ENCODE measurements at places on chromosomes 4 and X.

- no peak for DNase-seq
Measured at GRCh38 chr4:68272380-68272779, 26.9 kb upstream of the TMPRSS11B start.

GRCh38 chr4:1416948-1417260 lies 10.7 kb upstream of the NKX1-1 start:
- DNase-seq = no peak

DNA sequence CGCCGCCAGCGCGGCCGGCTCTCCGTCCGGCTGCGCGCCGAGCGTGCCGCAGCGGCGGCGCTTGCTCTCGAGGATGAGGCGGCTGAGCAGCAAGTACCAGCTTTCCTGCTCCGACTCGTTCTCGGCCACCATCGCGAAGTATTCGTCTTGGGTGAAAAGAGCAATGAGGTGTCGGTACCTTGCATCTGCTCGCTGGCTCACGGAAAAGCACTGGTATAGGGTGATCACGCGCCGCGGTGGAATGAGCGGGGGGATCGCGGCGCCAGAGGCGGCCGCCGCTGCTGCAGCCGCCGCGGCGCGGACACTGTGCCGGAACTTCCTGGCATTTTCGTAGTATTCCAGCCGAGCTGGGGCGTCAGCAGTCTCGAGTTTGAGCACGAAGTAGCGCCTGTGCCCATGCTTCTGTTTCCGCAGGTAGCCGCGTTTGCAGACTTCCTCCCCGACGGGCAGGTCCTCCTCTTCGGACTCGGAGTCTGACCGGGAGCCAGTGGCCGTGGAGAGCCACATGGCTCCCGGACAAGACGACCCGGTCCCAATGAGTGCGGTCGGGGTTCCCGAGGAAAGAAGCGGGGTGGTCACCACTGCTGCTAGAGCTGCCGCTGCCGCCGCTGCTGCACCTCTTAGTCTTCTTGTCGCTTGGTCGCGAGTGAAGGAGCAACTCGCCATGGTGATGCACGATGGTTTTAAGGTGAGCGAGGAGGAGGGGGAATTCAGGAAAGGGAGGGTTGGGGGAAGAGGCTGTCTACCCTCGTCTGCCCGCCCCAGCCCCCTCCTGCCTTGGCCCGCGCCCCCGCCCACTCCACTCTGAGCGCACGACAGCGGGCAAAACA lies 469 bp downstream of the IRS4 start:
- no peak for DNase-seq

GRCh38 chrX:67545036-67545821 lies 1.4 kb downstream of the AR start:
- DNase-seq = no peak

GRCh38 chr4:89469516-89469915 lies 161.9 kb upstream of the GPRIN3 start:
- DNase-seq = no peak

DNA sequence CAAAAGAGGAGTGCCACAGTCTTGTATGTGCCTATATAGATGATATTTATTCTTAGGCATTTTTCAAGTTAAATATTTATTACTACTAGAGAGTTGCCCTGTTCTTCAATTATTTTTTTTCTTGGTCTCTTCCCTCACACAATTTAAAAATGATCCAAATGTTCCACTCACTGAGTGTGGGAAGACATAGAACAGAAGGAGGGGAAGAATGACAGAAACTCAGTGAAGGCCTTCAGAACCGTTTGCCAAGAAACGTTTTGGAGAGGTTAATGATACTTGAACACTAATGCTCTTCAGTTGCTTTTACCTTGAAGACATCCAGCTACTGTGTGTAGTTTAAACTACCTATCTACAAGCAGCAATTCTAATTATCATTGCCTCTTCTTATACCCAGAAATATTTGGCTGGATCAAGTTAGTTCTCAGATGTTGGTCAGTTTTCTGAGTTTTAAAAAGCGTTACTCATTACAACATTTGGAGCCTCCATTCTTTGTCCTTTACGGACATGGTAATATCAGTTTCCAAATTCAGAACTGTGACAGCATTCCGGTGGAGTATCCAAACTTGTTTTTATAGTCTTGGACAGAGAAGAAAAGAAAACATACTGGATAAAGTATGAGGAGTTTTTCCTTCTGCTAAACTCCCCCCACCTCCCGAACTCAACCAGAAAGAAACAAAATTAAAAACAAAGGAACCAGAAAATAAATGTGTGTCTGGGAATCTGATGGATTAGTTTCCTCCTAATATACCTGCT lies 389.7 kb downstream of the SPRY1 start:
- DNase-seq = no peak

GRCh38 chr4:180436361-180436760 lies 1806.8 kb upstream of the TENM3 start:
- no peak for DNase-seq

DNA sequence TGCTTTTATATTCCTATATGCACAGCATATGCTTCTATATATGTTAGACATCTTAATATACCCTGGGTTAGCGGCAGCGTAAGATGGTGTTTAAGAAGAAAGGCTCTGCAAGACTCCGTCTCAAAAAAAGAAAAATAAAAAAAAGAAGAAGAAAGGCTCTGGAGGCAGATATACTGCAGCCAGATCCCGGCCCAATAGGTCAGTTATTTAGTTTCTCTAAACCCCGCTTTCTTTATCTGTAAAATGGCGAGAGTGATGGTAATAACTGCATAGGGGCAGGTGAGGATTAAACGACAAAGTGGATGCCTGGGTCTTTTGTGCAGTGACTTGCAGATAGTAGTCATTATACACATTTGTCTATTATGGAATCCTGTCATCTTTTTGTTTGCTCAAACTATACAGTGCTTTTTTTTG lies 115.2 kb downstream of the NAA11 start:
- no peak for DNase-seq

DNA sequence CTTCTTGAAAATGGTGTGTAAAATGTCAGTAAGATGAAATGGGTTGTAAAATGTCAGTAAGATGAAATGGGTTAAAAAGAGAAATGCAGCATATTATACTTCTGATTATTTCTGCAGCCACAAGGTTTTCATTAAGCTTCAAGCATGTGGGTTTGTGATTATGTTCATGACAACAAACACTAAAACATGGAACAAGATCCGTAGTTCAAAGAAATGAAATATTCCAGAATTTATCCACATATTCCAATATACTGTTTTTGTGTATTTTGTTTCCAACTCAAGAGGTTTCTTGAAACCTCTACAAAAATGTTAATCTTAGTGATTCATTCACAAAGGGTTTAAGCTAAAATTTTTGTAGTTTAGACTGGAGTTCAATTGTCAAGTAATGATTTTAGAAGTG lies 84.0 kb downstream of the ADAMTS3 start:
- DNase-seq = no peak

DNA sequence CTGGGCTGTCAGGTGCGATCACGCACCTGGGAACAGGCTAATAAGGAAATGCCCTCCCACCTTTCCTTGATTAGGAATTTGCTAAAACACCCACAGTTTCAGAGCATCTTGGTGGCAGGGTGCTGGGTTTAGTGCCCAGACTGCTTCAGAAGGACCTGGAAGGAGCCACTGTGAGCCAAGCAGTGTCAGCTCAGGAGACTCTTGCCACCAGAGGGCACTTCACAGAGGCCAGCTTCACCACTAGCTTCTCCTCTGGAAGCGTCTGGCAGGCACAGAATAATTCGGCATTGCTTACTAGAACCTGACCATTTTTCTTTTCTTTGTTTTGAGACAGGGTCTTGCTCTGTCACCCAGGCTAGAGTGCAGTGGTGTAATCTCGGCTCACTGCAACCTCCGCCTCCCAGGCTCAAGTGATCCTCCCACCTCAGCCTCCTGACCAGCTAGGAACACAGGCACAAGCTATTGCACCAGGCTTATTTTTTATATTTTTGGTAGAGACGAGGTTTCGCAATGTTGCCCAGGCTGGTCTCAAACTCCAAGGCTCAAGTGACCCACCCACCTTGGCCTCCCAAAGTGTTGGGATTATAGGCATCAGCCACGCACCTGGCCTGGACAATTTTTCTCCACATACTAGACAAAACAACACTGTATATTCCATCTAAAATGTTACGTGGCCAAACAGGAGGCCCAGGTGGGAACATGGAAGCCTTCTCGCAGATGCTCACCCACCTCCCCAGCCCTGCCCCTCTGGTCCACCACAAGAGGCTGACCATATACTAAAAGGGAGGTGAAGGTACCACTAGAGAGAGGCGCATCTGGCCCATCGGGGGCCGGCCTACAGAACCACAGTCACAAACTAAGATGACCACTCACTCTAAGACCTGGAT lies 14.1 kb downstream of the NOP14 start:
- DNase-seq = no peak

DNA sequence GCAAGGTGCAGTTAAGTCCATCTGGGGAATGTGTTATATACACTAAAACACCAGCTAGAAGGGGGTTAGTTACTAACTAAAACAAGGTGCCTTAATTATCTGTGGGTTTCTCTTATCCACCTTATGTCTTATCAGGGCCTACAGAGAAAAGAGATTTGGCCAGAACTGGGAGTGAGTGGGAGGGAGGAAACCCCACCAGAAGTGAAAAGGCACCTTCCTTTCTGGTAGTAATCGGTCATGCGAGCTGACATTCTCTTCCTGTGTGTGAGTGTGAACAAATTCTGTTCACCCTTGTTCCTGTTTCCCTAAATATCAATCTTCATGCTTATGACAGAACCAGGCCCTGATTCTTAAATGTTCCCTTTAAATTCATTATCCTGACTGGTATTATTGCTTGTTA lies 43.5 kb downstream of the SRPX2 start:
- DNase-seq = no peak

- DNase-seq = no peak
Measured at GRCh38 chr4:14178421-14178820, 550.9 kb upstream of the BOD1L1 start.

- DNase-seq = no peak
Measured at GRCh38 chr4:188110036-188110435, 633 bp upstream of the TRIML2 start.

GRCh38 chr4:188573104-188573503 lies 433.9 kb downstream of the TRIML1 start:
- no peak for DNase-seq

GRCh38 chrX:24113181-24113580 lies 36.3 kb upstream of the ZFX start:
- DNase-seq = no peak

DNA sequence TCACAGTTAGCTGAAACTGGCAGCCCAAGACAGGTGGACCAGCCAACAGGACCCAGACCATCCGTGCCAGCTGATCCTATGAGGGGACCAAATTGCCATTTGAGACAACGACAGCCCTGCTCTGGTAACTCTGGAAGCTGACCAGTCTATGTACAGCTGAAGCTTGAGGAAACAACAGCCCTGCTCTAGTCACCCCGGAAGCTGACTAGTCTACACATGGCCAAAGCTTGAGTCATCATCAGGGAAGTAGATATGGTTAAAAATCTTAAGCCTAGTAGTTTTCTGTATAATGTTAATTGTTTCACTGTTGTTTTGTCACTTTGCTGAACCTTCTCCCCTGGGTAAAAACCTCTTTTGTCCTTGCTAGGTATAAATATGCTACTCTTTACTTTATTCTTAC lies 905.4 kb upstream of the NDST4 start:
- DNase-seq = no peak

- DNase-seq = no peak
Measured at GRCh38 chrX:9327747-9328145, 137.1 kb upstream of the TBL1X start.

DNA sequence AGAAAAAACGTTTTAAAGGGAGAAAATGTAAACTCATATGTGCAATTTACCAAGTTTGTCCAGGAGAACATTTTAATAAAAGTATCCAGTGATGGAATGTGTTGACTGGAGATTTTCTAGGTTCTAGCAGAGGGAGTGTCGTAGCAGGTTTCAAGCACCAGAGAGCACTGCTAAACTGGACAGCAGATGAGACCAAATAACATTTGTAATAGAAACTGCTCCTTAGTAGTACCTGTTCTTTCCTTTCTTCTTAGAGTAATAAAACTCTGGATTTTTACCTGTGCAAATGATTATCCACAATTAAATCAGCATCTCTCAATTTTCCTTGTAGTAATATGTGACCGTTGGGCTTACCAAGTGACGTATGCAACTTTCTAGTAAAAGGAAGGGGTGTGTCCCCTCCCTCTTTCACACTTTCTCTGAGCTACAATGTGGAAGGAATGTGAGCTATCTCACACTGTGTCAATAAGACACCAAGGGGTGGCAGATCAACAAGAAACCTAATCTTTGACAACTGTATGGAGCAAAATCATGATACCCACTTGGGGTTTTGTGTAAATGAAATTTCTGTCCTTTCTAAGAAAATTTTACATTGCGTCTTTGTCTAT lies 9.5 kb downstream of the HPGDS start:
- DNase-seq = no peak

GRCh38 chr4:154208424-154208823 lies 283.2 kb downstream of the DCHS2 start:
- DNase-seq = no peak
